SW 1271 (cell line): ENCODE measurements at places on chromosomes 3 and 15.

GRCh38 chr3:191566469-191566868 is 105.5 kb downstream of the PYDC2 start:
- no peak for DNase-seq

GRCh38 chr3:69724722-69725435 is 14.4 kb upstream of the MITF start:
- DNase-seq, result no peak

GRCh38 chr3:11568503-11569155 is 75.1 kb downstream of the VGLL4 start:
- peak; percentile 84 for DNase-seq

DNA sequence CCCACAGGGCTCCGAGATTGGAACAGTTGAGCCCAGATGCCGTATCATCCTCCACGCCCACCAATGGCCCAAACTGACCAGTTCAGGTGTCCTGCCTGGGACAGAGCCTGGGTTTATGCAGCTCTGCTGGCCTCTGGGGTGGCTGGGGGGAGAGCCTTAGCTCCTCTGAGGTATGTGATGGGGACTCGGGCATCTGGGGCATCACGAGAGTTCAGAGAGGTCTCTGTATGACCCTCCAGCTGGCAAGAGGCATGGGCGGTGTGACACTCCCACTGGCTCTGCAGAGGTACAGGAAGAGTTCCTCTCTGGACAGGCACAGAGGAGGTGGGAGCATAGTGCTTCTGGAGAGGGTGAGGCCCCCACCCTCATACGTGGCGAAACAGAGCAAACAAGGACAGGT is 26.6 kb upstream of the DUSP7 start:
- DNase-seq, result no peak

DNA sequence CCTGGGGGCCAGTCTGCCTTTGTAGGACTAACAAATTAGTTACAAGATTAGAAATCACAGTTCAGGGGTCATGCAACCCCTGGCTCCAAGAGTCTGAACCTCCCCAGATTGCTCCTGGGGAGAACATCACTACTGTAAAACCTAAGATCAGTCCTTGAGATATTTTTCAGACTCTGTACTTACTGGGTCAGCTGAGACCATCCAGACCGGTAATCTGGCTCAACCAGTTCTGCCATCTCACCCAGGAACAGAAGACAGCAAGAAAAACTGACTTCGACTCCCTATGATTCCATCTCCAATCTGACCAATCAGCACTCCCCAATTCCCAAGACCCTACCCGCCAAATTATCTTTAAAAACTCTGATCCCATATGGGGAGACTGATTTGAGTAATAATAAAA is 47.5 kb downstream of the NMD3 start:
- DNase-seq, result no peak

DNA sequence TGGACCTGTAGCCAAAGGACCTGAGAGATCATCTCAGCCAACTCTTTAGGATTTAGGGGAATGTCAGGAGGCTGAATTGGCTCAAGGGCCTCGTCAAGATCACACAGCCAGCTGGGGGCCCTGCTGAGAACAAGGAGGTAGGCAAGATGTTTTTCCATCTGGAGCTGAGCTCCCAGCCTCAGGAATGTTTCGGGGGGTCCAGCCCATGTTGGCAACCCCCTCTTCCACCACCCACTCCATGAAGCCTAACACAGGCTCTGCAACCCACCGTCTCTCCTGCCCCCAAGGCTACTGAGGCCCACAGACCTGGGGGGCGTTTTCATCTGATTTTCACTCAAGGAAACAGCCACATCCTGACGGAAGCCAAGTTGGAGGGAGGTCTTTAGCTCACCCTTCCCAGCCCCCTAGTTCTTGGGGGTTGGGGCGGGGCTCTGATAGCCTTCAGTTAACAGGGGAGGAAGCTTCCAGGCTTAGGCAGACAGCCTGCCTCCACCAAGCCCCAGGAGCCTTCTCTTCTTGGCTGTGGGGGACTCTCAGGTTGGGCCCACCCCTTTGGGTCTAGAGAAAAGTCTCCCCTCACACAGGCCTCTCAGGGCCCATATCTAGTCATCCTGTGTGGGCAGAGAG is 48.8 kb downstream of the EPHB3 start:
- DNase-seq, result no peak

DNA sequence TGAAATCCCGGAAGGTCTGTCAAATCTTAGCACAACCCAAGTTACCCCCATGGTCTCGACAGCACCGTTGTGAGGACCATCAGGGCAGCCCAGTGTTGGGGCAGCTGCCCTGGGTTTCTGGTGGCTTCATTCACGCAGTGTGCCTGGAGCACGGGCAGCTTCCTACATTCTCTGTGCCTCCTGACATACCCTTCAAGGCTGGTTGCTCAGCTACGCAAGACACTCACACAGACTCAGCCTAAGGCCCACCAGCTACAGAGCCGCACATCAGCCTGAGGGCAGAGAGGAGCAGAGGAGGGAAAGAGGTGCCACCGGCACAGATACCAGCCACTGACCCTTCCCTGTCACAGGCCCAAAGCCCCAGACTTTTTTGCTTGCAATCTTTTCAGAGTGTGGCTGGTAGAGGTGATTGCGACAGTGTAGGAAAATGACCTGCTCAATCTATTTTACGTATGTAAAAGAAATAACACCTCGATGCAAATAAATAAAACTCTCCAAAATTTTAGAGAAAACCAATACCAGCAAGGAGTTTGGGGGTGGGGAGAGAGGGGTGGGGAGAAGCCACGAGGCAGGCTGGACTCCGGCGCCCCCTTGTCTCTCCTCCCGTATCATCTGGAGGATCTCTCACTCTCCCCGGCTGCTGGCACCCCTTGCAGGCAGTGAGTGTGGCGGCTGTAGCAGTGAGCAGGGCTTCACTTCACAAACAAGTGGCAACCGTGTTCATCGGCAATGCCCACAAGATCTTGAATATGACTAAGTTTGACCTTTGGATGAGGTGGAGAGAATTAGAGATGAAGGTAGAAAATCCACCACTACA is 12.7 kb downstream of the CSPG5 start:
- no peak for DNase-seq

- no peak for DNase-seq
Measured at GRCh38 chr3:135145581-135145980, 350.5 kb downstream of the EPHB1 start.

- no peak for DNase-seq
Measured at GRCh38 chr3:139532976-139533375, 6.6 kb downstream of the RBP1 start.

DNA sequence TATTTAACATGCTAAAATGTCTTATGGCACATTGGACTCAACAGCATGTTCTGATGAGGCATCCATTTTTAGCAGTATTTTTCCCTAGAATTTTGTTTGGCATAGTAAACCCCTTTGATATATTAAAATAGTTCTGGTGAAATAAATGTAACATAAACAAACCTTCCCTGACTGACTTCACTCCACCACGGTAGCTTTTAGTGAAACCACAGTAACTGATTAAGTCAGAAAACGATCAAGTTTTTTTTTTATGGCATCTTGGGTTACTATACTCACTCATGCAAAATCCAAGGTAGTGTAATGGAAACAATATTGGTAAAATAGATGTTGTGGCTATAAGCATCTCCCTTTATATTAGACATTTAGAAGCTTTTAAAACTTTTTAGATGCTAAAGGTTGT is 2.8 kb downstream of the SERP1 start:
- DNase-seq, result no peak

DNA sequence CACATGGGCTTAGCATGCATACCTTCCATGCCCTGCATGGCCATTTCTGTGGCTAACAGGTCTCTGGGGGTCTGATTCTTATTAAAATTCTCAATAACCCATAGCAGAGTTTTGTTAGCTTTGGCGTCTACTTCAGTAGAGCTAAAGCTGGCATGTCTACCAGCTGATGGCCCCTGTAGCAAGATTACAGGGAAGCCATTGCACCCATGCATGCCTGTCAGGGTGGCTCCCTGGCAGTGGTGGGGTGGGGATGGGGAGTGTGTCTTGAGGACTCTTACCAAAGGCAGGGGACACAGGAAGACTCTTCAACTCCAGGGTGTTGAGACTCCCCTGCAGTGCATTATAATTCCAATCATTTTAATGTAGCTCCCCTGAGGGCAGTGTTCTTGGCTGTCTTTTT is 4.7 kb downstream of the KY start:
- DNase-seq, result no peak

DNA sequence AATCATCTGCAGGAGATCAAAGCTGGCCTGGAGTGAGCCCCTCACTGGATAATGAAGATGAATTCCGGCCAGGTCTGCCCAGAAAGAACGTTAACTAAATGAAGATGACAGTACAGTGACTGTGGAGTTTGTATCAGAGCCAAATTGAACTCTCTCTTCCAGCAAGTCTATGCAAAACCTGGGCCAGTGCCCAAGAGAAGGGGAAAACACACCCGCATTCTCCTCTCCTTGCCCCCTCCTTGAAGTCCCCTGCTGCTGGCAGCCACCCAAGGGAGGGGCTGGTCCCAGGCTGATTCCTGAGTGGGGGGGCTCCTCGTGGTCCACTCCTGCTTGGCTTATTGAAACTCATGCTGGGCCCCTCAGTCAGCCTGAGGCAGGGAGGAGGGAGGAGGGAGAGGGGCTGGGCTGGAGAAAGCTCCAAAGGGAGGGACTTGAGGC is 155.7 kb downstream of the RAB11A start:
- DNase-seq, result no peak

GRCh38 chr15:58069008-58069407 is 3.5 kb upstream of the ALDH1A2 start:
- DNase-seq, result no peak

DNA sequence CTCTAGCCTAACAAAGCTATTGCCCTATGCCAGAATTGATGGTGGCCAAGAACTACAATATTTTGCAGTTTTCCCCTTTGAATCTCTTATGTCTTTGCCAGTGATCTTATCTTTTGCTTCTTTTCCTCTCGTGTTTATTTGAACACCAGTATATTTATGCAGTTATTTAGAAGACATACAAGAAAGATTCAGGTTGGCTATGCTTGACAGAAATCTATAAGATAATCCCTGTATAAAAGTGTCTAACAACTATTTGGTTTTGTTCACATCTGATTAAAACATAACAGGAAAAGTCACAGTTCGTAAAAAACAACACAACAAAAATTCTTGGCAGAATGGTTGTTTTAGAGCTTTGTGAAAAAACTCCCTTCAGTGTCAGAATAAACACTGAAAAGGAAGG is 63.7 kb downstream of the SEMA6D start:
- no peak for DNase-seq

DNA sequence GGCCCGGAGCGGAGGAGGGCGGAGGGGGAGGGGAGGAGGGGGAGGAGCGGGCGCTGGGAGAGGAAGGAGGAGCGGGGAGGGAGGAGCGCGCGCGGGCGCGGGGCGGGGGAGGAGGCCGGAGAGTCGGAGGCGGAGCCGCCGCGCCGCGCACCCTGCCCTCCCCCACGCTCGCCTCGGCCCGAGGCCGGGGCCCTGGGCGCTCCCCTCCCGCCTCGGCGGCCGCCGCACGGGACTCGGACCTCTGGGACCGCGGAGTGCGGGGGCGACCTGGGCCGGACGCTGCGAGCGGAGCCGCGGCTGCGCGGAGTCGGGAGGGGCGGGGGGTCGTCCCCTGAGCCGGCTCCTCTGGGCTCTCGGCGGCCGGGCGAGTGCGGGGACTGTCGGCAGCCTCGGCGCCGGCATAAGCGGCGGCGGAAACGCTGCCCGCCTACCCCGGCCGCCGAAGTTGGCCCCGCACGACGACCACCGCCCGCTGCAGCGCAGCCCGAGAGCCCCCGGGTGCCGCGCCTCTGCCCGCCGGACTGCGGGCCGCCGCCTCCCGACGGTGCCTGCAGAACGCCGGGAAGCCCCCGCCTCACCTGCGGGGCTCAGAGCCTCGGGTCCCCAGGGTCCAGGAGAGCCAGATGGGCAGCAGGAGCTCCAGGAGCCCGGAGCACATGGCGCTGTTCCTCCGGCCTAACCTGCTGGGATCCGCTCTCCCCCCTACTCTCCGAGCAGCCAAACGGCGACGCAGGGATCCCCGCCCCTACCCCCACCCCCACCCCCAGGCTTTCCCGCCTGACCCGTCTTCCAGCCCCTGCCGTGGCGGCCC is 406 bp upstream of the GABRB3 start:
- DNase-seq, result no peak

GRCh38 chr3:159252772-159253384 is 451.0 kb downstream of the MFSD1 start:
- DNase-seq, result no peak

DNA sequence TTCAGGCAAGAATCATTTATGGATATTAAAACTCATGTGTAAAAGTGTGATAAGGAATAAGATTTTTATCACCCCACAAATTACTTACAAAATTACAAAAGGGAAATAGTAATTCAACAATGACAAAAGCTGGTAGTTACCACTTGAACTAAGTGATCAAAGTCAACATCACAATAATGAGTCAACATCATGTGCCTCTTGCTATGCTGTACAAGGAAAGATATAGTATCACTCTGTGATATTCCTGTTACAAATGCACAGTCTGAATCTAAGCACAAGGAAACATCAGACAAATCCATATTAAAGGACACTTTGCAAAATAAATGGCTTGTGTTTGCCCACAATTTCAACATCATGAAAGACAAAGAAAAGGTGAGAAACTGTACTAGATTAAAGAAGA is 90.5 kb upstream of the PLCL2 start:
- no peak for DNase-seq

GRCh38 chr3:69842351-69842750 is 103.1 kb downstream of the MITF start:
- DNase-seq, result no peak
